ENCODE measurements at places on chromosomes 7 and 10. TPM values are rescaled to one million over a fixed set of nuclear protein-coding genes. Genes with fewer than 3 reads are reported as not detected.

Gene PLA2G12B
- 0.06 TPM for polyA plus RNA-seq

Gene GIMAP4
- 50.8 TPM for polyA plus RNA-seq

Gene MMRN2
- 31.7 TPM for polyA plus RNA-seq

DNA sequence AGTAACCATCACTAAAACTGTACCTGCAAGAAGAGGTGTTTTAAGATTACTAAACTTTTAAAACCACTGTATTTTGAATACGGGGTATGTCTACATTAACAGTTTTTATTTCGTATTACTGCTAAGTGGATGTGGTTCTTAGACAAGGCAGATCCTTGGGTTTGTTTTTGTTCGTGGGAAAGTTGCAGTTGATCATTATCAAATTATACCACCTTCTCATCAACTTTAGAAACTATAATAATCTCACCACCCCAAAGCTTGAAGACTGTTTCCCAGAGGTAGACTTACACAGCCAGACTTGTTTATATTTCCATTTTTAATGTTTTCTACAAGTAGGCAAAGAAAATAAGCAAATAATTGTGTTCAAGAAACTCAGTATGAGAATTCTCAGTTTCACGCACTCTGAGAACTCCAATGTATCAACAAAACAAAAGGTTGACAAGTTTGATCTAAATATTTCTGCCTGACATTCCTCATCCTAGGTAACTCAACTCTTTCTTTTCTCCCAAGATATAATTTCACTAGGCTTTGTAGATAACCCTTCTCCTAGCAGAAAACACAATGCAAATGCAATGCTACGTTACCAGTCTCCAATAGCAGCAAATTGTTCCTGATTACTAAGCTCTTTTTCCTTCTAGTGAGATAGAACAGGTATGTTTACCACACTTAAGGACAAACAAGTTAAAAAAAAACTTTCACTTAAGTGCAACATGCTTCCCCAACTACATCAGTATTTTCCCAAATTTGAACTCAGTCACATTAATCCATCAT is 36.0 kb downstream of the IGF2BP3 start:
- DNase-seq, result no peak

- no peak for DNase-seq
Measured at GRCh38 chr10:11411926-11412545, 199.4 kb downstream of the USP6NL start.

DNA sequence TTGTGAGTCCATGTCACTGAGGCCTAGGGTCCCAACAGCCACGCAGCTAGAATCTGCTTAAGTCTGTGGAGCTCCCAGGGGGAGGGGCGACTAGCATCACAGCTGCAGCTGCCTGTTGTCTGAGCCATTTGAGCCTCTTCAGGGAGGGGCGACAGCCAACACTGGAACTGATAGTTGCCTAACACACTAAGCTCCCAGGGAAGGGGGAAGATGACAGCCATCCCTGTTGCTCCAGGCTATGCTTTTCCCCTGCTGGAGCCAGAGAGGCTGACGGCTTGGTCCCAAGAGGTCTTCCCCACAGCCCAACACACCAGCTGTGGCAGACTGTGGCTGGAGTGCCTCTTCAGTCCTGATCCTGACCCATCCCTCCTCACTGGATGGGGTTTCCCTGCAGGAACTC is 817.5 kb downstream of the NXPH1 start:
- no peak for DNase-seq

GRCh38 chr10:102422545-102423129 is 2.0 kb downstream of the FBXL15 start:
- DNase-seq, result peak; percentile 82

Measured in heart right ventricle (tissue), 16 donors.